Foreskin keratinocyte (primary cell): ENCODE measurements at places on chromosomes 5 and 9. TPM values are rescaled to one million over a fixed set of nuclear protein-coding genes. Genes with fewer than 3 reads are reported as not detected.
A peak's percentile ranks its signal among the peaks of the same experiment; 100 is the strongest.

The CEMIP2 gene
- 14.7 and 17.4 TPM in 2 replicates for polyA plus RNA-seq

The APC gene
- 1.5 and 1.7 TPM in 2 replicates for polyA plus RNA-seq

The BHMT2 gene
- 0.03 TPM in 1 of 2 replicates, not detected in the other for polyA plus RNA-seq

The PALM2AKAP2 gene
- not detected in 2 replicates for polyA plus RNA-seq

The SLC25A2 gene
- not detected in 2 replicates for polyA plus RNA-seq

The C7 gene
- polyA plus RNA-seq = not detected in 2 replicates

DNA sequence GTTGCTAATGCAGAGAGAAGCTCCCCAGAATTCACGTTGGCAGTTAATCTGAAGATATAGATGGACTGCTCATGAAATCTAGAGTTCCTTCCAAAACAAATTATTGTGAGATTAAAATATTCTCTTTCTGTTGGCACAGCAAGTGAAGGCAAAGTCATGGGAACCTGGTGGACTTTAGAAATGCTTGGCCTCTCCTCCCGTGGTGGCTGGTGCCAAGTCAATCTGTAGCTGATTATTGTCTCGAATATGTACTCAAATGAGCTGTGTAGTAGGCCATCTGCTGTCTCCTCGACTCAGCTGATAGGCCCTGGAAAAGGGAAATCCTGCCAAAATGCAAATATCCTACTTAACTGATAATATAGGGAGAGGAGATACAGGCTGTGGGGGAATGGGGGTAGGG, 69.3 kb downstream of the DAPK1 start:
- DNase-seq = no peak

GRCh38 chr5:28301712-28302111, 1263.3 kb upstream of the CDH9 start:
- DNase-seq = peak; percentile 71

DNA sequence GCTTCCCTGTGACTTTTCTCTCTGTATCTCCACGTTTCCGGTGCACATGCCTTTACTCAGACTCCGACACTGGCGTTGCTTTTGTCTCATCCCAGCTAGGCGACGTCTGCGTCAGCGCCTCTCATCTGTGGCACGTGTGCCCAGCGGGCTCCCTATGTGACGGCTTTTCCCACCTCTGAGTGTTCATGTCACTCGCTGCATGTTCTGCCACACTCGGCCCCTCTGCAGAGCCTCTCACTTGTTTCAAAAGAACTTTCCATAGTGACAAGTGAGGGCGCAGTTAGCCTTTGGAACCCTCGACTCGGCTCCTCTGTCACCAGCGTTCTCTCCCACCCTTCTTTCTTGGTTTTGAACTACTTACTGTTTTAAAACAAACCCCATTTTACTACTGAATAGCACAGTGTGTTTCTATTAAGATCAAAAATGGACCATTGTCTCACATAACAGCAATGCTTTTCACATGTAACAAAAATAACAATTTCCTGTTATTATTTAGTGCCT, 113.4 kb upstream of the CACNA1B start:
- no peak for DNase-seq

DNA sequence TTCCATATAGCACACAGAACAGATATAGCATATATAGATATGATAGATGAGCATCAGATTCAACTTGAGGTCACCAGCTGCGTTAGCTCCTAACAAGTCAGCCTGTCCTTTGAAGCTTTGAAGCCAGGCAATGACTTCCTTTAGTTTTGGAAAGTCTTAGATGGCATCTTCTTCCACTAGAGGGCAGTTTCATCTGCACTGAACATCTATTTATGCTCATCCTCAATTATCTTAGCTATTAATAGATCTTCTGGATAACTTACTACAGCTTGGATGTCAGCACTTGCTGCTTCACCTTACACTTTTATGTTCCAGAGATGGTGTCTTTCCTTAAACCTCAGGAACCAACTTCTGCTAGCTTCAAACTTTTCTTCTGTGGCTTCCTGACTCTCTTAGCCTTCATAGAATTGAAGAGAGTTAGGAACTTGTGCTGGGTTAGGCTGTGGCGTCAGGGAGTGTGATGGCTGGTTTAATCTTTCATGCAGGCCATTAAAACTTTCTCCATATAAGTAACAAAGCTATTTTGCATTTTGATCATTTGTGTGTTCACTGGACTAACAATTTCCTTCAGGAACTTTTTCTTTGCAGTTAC, 1401.4 kb downstream of the EFNA5 start:
- DNase-seq = peak; percentile 41

- peak; percentile 79 for DNase-seq
Observed at GRCh38 chr5:132414634-132415378, 45.3 kb downstream of the SLC22A5 start.

DNA sequence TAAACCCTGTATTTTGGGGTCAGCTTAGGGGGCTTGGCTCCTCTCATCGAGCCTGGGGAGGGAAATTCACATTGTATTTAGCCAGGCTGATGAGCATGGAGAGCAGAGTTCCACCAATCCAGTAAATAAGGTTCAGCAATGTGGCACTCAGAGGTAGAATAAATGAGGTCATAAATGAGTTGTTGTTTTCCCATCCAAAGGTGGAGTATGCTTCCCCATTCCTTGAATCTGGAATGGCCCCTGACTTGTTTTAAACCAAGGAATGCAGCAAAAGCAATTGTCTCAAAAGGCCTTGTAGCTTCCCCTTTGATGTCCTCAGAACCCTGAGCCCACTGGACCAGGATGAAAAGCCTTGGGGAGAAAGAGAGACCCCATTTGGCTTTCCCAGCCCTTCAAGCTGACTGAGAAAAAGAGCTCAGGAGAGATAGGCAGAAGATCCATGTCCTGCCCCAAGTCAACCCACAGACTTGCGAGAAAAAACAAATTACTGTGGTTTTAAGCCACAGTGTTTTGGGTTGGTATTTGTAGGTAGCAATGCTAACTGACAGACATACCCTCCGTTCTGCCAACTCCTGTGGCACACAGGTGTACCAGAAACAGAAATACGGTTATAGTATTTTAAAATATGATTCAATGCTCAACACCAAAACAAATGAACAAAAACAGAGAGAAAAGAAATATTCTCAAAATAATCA, 566.0 kb upstream of the DMAC1 start:
- DNase-seq = no peak

DNA sequence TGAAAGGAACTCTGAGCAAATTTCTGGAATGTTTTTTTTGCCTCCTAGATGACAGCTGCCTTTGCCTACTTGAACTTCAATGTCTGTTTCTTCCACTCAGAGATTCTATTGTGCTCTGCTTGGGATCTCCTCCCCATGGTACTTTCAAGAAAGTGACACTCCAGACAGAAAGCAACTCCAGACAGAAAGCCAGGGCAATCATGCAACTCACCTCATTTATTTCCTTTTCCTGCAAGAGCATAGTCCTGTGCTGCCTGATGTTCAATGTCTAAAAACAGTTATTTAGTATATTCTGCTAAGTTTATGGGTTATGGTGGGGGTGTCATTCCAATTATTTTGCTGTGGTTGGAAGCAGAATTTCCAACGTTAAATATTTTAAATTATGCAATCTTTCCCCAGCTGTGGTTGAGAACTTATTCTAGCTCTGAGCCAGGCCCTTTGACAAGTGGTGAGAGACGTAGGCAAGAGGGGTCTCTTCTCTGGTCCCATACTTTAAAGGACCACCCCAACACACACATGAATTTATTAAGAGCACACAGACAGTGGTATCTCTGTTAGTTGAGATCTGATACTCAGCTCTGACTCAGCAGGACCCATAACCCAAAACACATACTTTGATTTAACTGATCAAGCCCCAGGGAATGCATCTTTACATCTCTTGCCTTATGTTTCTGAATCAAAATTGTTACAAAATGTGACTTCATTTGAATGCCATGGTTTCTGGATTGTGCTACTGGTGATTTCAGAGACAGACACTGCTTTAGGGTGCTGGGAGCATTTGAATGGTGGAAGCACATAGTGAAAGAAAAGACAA, 39.5 kb upstream of the MAMDC2 start:
- DNase-seq = no peak

DNA sequence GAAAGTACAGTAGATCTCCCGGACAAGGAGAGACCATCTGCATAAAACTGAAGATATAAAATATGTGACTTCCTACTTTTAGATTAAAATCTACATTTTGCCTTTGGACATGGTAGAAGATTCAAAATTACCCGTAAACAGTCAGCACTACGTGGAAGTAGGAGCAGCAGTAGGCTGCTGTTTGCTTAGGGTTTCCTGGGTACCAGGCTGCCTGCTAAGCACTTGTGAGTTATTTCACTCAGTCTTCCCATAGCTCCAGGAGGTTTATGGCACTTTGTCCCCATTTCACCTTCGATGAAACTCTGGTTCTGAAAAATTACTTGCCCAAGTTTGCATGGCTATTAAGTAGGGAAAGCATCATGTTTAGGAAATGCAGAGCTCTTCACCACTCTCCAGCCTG, 92.6 kb downstream of the STK32A start:
- no peak for DNase-seq

DNA sequence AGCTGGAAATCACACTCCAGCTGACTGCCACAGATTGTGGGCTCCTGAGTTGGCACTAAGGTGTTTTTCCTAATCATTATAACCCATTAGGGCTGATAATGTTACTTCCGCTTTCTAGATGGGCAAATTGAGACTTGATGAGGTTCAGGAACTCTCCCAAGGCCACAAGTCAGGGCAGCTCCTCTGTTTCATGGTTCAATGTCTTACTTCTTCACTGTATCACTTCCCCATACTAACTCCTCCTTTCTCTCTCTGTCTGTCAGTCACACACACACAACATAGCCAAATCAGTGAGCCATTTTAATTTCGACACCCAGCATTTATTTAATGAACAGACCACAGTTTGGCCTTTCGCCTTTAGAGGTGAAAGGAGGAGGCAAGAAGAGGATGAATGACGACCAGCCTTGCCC, 17.8 kb upstream of the TRAF1 start:
- peak; percentile 73 for DNase-seq

DNA sequence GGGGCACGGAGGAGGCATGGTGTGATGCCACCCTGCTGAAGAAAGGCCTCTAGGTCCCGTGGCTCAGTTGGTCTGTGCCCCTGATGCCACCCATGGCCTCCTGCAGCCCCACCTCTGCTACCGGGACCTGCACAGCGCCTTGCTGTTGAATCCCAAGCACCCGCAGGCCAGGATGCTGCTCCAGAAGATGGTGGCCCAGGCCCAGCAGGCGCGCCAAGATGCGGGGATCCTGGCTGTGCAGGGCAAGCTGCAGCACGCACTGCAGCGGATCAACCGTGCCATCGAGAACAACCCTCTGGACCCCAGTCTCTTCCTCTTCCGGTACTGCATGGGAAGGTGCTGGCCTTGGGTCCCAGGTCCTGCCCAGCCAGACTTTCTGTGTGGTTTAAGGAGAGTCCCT, 7.1 kb downstream of the TTC16 start:
- no peak for DNase-seq

GRCh38 chr5:1860021-1860610, 22.6 kb downstream of the IRX4 start:
- DNase-seq = no peak

- peak; percentile 46 for DNase-seq
Observed at GRCh38 chr9:71285191-71285656, 163.8 kb upstream of the TRPM3 start.

DNA sequence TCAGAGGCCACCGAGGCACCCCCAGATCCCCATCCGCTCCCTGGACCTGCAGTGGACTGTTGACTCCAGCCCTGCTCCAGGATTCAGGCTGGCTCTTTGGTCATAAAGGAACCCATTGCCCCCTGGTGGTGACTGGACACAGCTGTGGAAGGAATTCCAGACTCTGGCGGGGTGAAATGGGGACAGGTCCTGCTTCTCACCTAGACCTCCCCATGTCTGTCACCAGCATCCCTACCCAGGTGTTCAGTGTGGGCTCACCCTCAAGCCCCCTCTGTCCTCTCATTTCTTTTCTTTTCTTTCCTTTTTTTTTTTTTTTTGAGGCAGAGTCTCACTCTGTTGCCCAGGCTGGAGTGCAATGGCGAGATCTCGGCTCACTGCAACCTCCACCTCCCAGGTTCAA, 25.5 kb upstream of the STXBP1 start:
- DNase-seq = peak; percentile 56
